Activated CD4-positive, alpha-beta T cell treated with anti-CD3 and anti-CD28 coated beads, Interleukin-2, Interleukin-4, amounts not matched to agents 100 ng/mL and 50 ng/mL, durations not matched to agents 16 hours and 8 hours (primary cell): ENCODE measurements at places on chromosomes 13 and 19.

DNA sequence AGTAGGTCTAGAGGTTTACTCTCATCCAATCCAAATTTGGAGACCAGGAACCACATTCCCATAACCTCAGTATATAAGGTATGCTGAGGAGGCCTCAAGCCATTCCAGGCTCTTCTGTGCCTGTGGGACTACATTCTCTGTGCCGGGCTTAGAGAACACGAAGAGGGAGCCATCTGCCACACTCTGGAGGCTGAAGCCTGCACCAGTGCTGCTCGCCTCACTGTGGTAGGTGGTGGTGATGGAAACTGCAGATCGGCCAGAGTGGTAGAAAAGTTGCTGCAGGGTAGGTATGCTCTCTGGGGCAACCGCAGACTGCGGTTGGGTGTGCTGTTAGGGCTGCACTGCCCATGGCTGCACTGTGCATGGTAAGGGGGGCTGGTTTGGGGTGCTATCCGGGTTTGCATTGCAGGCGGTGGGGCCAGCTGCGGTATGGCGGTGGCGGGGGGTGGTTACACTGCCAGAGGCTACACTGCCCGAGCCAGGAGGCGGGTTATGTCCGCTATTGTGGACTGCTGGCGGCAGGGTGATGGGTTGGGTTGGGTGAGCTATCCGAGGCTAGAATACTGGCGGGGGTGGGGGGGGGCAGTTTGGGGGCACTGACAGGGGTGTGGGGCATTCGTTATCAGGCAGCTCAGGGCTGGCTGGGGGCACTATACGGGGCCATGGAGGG is 145.0 kb downstream of the TNFRSF19 start:
- no peak for DNase-seq

DNA sequence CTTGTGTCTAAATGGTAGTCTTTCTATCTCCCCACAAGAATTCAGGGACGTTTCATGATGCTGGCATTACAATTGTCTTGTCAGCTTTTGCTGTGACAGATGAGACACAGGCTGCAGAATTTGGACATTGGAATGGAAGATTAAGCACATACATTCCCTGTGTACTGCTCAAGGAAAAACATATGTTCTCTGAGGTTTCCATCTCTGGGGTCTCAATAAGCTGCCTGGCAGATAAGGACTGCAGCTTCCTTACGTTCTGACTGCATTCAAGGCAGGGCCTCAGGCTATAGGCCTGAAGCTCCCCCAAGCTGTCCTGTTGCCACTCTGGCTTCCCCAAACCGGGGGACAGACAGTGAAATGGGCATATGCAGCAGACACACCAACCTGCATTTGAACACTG is 91.3 kb upstream of the KL start:
- DNase-seq: no peak

DNA sequence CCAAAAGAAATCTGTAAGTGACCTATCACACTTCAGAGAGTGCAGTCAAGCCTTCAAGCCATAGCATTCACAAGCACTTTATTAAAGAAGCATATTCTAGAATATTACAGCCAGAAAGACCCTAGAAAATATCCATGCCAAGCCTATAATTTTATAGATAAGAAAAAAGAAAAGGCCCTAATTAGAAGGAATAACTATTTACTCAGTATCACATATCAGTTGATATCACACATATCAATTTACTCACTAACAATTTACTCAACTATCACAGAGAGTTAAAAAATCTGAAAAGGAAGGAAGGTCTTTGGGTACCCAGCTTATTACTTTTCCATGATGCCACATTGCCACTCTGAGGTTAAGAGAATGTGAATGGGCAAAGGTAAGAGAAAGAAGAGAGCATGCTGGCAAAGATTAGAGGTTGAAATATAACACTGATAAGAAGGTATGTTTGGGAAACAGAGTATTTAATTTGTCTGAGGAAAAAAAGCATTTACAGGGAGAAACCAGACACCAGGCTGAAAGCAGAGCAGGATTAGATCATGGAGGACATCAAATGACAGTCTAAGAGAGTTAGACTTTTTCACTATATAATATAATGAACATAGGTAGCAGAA is 186.2 kb downstream of the VWA8 start:
- DNase-seq: no peak

DNA sequence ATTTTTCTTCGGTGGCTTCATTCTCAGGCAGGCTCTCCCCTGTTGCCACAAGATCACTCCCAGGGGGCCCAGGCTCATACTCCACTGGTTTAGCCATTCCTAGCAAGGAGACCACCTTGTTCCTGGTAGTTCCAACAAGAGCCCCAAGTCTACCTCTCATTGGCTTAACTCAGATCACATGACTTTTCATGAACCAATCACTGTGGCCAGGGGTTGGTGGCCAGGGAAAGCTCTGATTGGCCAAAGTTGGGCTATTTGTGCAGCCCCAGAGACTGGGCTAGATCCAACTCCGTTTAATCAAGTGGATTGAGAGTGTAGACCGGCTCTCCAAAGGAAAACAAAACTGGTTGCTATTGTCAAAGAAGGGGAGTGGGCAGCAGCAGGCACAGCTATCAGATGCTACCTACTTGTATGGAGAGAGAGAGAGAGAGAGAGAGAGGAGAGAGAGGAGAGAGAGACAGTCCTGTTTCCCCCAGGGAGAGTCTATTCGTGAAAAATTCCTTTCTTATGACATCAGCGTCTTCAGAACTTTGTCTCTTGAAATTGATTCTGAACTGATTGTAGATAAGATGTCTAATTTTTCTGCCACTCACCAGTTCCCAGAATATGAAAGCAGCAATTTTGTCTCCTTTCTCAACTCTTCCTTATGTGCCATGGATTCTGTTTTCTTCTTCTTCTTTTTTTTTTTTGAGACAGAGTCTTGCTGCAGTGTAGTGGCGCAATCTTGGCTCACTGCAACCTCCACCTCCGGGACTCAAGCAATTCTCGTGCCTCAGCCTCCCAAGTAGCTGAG is 5.9 kb downstream of the CEACAM19 start:
- DNase-seq: no peak

DNA sequence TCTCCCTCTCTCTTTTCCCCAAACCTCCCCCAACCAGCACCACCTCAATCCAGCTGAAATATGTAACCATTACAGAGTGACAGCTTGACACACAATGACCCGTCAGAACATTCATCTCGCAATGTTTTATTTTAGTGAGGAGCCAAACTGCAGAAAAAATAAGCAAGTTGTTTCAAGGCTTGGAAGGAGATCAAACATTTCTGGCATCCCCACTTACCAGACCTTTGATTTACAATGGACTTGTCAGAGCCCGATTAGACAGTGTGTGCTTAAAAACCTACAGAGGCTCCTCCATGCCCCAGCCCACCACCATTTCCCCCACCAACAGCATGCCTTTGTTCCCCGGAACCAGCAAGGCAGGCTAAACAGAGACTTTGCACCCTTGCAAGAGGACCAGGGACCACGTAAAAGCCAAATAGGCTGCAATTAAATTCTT is 382.8 kb upstream of the ZNF507 start:
- no peak for DNase-seq

DNA sequence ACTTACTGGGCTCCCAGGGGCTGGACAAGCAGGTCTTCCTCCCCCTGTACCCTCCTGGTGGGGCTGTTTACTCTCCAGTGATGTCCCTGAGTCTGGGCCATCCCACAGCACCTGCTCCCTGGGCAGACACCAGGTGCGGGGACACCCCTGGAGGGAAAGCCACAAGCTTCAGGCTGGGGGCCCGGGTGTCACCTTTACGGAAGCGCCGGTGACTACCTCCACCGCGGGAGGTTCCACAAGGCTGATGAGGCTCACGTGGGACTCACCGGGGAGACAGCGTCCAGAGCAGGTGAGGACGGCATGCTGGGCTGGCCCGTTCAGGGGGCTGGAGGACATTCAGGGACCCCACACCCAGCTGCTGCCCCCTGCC is 24.9 kb downstream of the NFILZ start:
- DNase-seq: no peak
